ENCODE measurements at places on chromosomes 12 and 14.
A peak's percentile ranks its signal among the peaks of the same experiment; 100 is the strongest.

GRCh38 chr12:39431797-39432196 lies 11.1 kb downstream of the KIF21A start:
- peak; percentile 60 for DNase-seq

DNA sequence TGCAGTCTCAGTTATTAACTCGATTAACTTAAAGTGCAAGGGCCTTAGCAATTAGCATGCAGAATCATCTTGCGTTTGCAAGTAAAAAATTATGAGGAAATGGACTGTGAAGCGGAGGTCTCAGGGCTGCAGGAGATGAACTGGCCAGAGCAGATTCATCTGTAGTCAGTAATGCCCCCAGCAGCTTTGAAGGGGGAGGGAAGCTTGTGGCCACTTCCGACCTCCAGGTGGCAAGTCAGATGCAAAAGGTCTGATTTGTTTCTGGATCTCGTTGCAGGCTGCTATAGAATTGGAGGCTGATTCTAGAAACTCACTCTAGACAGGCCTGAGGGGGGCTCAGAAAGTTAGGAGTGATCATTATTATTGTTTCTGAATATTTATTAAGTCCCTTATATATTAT lies 107.4 kb upstream of the RGS6 start:
- DNase-seq = no peak

- no peak for DNase-seq
Observed at GRCh38 chr14:104865631-104866441, 768 bp downstream of the CEP170B start.

DNA sequence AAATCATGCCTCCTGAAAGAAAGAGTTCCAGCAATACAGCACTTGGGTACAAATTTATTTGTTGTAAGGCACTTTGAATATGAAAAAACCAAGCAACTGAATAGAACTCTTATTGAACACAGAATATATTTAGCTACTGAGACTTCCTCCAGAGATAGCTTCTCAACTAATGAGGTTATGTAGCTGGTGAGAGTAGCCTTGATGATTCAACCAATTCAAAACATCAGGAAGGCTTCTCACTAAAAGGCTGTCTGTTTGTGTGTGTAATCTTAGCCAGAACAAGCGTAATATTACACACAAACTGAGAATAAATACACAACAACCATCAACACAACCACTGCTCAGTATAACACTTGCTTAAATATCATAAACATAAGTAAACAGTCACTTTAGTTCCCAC lies 20.4 kb downstream of the EIF2B2 start:
- DNase-seq = no peak

GRCh38 chr12:64491718-64492117 lies 39.8 kb downstream of the TBK1 start:
- DNase-seq = no peak

- DNase-seq = no peak
Observed at GRCh38 chr12:81288651-81289050, 210.8 kb downstream of the ACSS3 start.

GRCh38 chr14:59254911-59255545 lies 66.6 kb downstream of the DAAM1 start:
- DNase-seq = no peak

- DNase-seq = no peak
Observed at GRCh38 chr12:91276509-91276908, 93.9 kb upstream of the DCN start.

DNA sequence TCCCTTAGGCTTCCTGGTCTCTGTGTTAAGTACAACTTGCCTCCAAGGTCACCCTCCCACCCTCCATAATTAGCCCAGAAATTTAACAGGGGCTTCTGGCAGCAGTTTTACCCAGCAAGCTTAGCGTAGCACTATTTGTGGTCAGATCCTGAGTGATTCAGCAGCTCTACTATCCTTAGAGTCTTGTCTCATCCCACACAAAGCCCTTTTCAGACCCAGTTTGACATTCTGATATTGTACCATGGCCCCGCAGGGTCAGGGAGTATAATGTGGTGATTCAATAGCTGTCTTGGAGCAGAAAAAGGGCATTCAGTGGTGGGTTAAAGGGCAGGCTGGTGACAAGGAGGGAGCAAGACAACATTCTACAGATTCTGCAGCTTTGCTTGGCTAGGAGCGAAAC lies 153.8 kb upstream of the DDHD1 start:
- DNase-seq = no peak

GRCh38 chr12:8665759-8666158 lies 3.1 kb upstream of the MFAP5 start:
- no peak for DNase-seq

- no peak for DNase-seq
Observed at GRCh38 chr14:76257842-76258397, 106.2 kb downstream of the GPATCH2L start.

DNA sequence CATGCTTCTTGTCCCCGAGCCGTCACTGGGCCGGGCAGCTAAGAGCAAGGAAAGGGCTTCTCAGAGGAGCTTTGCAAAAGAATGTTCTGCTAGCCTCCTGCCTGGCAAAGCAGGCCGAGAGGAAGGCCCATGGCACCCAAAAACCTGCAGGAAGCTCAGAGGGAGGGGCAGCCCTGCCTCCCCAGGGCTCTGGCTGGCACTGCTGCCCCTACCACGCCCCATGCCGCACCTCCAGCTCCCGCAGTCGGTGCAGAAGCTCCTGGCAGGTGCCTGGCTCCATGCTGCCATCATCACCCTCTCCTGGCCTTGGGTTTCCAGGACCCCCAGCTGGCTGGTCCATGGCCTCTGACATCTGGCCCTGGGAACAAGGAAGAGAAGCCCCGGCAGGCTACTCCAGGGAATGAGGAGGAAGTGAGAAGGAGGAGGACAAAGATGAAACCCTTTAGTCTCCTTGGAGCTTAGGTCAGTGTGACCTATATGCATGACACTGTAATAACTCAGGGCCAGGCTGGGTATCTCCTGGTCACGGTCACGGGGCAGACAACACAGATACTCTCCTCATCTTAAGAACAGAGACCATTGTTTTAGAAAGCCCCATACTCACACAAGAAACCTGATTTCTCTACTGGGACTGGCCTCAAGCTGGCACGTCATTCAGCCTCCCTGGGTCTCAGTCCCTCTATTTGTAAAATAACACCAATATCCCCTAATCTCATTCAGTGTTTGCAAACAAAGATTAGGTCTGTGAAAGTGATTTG lies 24.3 kb downstream of the NCKAP5L start:
- DNase-seq = no peak

DNA sequence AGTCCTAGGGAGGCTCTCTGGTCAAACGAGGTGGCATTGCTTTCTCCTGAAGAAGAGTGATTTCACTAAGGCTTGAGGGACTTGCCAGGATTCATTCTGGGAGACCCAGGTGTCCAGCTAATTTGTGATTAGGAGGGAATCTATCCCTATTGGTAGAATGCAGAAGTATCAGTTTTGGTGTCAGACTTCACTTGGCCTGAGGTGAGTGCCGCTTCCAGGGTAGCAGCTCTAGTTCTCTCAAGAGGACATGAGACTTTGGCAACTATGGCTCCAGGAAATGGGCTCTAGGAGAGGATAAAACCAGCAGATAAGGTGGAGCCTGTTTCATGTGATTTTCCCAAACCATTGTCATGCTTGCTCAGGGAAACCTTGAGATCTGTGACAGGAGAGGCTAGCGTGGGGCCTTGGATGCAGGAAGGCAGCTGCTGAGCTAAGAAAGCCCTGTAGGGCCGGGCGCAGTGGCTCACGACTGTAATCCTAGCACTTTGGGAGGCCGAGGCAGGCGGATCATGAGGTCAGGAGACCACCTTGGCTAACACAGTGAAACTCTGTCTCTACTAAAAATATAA lies 11.6 kb upstream of the TMEM117 start:
- no peak for DNase-seq

All from NCI-H524 (cell line).